ENCODE measurements at places on chromosomes 2 and 18.

- DNase-seq = no peak
Measured at GRCh38 chr2:126749537-126749936, 93.6 kb downstream of the GYPC start.

DNA sequence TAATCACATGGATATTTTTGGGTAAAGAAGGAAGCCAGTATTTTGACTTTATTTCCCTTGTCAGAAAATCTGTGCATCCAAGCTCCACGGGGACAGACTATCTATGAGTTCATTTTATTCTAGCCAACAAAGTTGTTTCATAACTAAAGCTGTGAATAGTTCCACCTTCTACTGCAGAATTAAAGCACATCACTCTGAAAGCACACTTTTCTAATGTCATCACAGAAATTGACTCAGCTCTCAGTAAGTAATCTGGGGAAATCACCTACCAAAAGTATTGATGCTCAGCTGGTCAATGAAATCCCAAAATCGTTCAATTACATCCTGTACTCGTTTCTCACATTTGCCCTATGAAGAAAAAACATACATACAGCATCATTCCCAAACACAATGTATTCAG, 19.1 kb downstream of the IAH1 start:
- no peak for DNase-seq

GRCh38 chr2:233811732-233812131, 33.6 kb downstream of the MROH2A start:
- DNase-seq = no peak

- DNase-seq = no peak
Measured at GRCh38 chr2:88582030-88582429, 45.2 kb downstream of the EIF2AK3 start.

- DNase-seq = no peak
Measured at GRCh38 chr2:31965094-31965493, 45.7 kb downstream of the MEMO1 start.

GRCh38 chr2:138601458-138602165, 100.0 kb downstream of the SPOPL start:
- no peak for DNase-seq

Data from large intestine (tissue), 12 donors.